NCI-H1436 treated with DMSO at 0.1 percent for 48 hours (cell line): ENCODE measurements at places on chromosomes 3 and 15.

DNA sequence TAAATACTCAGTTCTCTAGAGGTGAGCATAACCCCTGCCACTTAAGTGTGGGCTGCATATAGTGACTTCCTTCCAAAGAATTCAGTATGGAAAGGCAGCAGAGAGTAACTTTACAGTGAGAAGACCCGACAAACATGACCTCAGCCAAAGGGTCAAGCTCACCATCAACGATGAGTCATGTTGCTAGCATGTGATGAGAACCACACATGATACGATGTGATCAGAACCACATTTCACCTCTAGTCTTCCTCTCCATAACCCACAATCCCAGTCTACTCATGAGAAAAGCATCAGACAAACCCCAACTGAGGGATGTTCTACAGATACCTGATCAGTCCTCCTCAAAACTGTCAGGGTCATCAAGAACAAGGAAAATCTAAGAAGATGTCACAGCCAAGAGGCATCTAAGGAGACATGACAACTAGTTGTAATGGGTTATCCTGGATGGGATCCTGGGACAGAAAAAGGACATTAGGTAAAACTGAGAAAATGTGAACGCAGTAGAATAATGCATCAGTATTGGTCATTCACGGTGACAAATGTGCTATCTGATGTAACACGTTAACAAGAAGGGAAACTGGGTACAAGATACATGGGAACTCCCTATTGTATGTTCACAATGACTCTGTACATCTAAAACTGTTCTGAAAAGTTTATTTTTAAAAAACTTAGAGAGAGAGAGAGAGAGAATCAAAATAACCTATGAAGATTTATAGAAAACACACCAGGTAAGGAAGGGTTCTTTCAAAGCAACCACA lies 28.3 kb downstream of the SEC61A1 start:
- no peak for DNase-seq

DNA sequence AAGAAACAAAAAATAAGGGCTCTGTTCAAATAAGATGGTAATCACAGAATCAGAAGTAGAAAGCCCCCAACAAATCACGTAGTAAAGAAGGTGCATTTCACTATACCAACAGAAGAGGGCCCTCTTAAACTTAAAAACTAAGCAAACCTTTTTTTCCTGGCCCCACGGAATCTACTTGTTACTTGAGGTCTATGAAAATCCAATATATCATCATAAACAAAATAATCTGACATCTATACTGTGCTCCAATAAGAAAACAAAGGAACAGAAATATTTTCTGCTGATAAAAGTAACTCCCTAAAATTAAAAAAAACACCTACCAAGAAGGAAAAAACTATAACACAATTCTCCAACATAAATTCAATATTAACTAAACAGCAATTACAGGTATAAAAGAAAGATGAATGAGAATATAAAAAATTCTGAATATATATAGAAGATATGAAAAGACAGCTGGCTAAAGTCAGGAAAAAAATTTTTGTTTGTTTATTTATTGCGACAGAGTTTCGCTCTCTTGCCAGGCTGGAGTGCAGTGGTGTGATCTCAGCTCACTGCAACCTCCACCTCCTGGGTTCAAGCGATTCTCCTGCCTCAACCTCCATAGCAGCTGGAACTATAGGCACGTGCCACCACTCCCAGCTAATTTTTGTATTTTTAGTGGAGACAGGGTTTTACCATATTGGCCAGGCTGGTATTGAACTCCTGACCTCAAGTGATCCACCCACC lies 81.8 kb downstream of the CLASP2 start:
- no peak for DNase-seq

DNA sequence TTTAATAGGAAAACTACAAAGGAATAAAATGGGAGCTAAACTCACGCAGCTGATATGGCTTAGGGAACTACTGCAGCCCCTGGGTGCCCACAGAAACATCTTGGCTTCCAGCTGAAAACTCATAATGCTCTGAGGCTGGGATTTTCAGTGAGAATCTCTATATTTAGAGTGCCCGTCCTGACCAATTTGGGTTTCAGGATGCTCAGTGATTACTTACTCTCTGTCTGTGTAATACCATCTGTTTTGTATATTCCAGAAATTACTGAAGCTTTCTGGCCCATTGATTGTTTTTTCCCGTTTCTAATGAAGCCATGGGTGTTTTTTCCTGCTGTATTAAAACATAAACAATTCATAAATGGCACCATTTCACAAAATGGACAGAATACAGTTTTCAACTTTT lies 50.6 kb upstream of the ZNF385D start:
- DNase-seq, result no peak

- no peak for DNase-seq
Observed at GRCh38 chr3:87145553-87145952, 81.6 kb upstream of the CHMP2B start.

- no peak for DNase-seq
Observed at GRCh38 chr3:112605285-112605684, 35.7 kb downstream of the CCDC80 start.

DNA sequence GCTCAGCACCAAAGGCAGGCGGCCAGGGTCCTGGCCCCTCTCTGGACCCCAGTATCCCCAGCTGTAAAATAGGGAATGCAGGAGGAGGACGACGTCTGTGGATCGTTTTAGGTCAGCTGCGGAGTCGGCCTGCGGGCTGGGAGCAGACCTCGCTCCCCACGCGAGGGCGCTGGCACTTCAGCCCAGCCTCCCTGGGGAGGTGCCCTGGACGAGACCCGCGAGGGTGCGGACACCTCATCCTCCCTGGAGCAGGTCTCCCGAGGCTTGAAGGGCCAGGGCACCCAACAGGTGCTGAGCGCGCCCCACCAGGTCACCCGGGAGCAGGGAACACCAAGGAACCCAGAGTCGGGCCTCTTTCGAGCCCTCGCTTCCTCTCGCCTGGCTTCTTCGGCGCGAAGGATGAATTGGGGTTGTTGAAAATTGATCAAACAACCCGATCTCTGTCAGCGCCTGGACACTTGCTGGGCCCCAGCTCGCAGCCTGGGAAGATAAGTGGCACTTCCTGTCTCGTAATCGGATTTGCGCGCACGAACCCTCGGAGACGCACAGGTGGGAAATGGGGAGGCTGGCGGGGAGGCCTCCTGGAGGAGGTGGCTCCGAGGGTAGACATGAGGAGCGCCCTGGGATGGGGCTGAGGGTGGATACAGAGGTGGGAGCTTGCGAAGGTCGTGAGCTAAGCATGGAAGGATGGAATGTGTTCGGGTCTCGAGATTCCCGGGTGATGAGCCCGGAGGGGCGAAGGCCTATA lies 588 bp upstream of the VIPR1 start:
- DNase-seq, result no peak

GRCh38 chr15:64990168-64990470 lies 405 bp upstream of the SPG21 start:
- no peak for DNase-seq

- DNase-seq, result no peak
Observed at GRCh38 chr3:130760922-130761321, 14.3 kb upstream of the PIK3R4 start.

DNA sequence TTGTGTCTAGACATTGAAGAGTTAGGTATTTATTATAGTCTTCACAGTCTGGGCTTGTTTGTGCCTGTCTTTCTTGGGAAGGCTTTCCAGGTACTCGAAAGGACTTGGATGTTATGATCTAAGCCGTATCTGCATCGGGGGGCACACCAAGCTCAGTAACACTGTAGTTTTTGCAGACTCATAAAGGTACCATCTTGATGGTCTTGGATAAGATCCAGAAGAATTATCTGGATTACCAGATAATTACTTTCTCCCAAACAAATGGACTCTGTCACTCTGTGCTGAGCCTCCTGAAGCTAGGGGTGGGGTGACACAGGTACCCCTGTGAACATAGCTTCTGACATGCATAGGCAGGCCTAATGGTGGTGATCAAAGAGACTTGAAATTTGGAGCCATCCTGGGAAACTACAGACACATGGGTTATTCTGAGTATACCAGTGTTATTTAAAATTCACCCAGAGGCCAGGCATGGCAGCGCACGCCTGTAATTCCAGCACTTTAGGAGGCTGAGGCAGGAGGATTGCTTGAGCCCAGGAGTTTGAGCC lies 238.6 kb upstream of the TPM1 start:
- DNase-seq, result no peak

- DNase-seq, result no peak
Observed at GRCh38 chr15:31806106-31806505, 224.2 kb upstream of the CHRNA7 start.

DNA sequence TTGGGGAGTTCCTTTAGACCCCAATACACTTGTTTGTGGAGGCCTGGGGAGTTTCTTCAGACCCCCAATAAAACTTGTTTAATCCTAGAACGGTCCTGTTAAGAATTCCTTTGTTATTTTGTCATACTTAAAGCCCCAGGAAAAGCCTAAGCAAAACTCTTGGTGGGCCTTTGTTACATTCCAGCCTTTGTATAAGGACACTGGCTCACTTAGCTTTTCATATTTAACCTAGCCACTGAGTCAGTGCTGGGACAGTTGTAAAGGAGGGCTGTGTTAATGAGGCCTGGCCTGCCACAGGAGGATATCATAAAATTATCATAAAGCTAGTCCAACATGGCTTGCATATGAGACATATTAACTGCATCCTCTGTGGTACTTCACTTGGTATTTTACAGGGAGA lies 760.1 kb downstream of the ZNF385D start:
- no peak for DNase-seq

DNA sequence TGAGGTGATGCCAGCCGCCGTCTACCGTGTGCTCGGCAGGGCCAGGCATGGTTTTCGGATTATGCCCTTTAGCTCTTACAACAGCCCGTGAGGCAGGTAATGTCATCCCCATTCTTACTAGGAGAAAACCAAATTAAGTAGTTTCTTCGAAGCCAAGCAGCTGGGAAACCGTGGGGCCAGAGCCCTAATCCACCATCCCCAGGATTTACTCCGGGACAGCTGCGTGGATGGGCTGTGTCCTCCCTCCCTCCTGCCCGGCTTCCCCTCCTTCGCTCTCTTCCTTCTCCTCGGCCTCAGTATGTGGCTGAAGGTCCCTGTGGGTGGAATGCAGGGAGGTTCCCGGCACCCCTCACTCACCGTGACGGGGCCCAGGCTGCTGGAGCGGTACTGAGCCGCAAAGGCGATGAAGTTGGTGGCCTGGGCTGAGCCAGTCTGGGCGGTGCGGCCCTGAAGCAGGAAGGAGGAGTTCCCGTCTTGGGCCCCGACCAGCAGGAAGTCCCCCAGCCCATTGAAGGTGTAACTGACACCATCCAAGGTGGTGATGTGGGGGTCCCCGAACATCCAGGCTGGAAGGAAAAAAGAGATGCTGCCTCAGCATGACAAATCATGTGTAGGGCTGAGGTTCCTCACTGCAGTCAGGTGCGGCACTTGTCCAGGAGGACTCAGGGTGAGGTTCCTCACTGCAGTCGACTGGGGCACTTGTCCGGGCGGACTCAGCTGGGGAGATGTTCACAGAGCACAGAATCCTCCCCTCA lies 42.5 kb downstream of the MUC20 start:
- DNase-seq, result no peak

GRCh38 chr15:78389738-78390137 lies 48.3 kb upstream of the IREB2 start:
- DNase-seq, result no peak

GRCh38 chr15:82537351-82537908 lies 2.8 kb downstream of the RPS17 start:
- DNase-seq, result no peak

GRCh38 chr3:65884071-65884470 lies 154.6 kb downstream of the MAGI1 start:
- no peak for DNase-seq

- no peak for DNase-seq
Observed at GRCh38 chr3:56772952-56773938, 28.5 kb downstream of the ARHGEF3 start.

DNA sequence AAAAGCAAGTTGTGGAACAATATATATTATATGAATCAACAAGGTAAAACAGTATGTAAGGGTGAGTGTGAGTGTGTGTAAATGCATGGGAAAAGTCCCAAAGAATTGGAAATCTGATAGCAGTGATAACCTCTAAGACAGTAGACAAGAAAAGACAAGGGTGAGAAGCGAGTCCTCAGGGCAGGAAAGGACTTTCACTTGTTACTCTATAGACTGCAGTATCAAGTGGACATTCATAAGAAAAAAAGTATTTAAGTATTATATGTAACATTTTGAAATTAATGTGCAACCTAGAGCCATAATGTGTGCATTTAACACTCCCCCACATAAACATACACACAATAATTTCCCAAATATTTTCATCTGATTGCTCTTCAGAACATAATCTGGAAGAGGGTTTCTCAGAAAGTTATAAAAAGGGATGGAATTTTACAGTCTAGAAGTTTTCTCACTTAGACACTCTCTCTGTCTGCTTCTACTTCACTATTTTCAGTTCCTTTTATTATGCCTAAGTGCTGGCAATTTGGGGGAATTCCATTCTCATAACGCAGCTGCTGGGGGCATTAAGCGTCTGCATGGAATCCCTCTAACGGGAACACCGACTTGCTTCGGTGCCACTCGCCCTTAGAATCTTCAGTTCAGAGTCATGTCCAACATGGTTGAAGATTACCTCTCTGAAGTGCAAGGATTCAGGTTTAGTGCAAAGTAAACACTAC lies 50.0 kb upstream of the CDIN1 start:
- no peak for DNase-seq

DNA sequence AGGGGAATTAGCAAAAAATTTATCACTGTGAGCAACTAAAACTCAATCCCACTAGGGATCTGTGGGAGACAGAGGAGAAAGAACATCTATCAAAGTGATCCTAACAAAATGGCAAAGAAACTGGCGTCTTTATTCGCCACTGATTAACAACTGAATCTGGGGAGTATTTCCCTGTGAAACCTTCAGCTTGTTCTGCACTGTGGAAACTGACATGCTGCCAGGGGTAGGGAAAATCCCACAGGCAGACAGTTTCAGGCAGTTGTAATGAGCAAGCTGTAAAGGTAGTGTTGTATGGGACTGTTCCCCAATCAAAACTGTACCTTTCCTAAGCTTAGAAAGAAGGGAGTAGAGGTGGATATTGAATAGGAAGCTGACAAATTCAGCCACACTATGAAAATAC lies 611.7 kb downstream of the VGLL3 start:
- no peak for DNase-seq

DNA sequence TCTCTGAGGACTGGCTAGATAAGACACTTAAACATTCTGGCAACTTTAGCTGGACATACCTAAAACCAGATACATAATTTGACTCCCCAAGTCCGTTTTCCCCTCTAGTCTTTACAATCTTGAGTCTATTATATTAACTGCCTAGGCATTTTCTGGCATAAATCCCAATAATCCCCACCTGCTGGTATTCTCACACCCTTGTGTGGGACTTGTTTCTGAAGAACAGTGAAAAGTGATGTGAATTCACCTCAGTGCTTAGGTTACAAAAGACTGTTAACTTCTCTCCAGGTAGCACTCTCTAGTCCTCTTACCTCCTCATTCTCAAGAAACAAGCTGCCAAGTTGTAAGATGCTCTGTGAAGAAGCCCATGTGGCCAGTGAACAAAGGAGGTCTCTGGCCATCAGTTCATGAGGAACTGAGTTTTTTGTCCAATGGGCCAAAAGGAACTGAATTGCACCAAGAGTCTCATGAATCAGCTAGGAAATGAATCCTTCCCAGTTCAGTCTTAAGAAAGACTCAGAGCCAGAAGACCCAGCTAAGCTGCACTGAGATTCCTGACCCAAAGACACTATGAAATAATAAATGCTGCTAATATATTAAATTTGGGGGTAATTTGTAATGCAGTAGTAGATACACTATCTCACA lies 4.1 kb downstream of the OSBPL11 start:
- no peak for DNase-seq

- DNase-seq, result peak; percentile 57
Observed at GRCh38 chr15:96598514-96598913, 268.0 kb downstream of the NR2F2 start.

GRCh38 chr3:108403686-108404345 lies 106.6 kb downstream of the MYH15 start:
- no peak for DNase-seq
